ENCODE measurements at places on chromosomes 16 and 17. TPM values are rescaled to one million over a fixed set of nuclear protein-coding genes. Genes with fewer than 3 reads are reported as not detected.
A peak's percentile ranks its signal among the peaks of the same experiment; 100 is the strongest.

The PRR11 gene
- 0.32 TPM for total RNA-seq

DNA sequence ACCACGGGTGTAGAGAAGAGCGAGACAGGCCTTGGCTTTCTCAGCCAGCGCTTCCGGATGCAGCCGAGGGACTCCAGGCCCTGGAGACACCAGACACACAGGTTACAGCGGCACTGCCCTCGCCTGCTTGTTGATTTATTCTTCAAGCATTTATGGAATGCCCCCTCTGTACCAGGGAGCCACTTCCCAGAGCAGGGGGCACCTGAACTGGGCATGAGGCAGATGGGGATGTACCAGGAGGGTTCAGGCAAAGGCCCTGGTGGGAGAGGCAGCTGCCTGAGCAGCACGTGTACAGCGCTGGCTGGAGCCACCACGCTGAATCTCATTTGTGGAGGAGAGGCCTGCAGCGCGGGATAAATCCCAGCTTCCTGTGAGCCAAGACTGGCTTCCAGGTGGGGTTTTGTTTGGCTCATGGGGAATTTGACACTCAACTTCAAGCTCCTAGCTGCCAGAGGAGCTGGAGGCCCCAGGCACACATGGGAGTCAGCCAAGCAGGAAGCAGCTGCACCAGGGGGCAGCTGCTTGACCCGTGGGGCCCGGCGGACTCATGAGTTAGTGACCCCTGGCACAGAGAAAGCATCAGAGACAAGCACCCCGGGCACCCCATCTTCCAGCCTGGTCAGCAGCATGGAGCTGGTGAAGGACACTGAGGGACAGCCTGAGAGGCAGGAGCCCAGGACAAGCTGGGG lies 59.7 kb downstream of the IL21R start:
- H3K4me3 ChIP-seq: no peak overlapping the region
- H3K36me3 ChIP-seq: peaks cover 51% of the 10 kb centered on the region
- H3K27me3 ChIP-seq: no peaks in the 10 kb centered on the region
- peak overlapping the region; percentile 39 for H3K27ac ChIP-seq
- peaks cover 16% of the 10 kb centered on the region for H3K4me1 ChIP-seq
- DNase-seq: no peak

DNA sequence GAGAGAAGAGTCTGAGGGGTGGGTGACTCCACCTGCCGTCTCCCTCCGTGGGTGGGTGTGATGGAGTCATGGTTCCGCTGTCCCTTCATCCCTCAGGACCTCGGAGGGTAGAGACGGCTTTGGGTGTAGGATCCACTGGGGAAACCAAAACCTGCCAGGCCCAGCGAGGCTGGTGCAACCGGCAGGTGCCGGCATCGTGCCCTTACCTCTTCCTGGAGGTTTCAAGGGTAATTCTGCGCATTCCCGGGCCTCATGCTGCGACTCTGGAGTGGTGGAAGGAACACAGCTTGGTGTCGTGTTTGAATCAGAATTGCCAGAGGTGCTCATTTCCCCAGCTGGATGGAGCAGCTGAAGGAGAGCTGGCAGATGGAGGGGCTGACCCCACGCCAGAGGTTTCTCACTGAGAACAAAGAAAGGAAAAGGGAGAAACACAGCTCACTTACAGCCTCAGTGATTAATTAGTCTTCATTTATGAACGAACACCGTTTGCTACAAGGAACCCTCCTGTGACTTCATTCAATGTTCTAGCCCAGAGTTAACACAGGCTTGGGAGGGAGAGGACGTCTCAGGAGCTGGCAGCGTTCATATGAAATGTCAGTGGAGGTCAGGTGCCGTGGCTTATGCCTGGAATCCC lies 16.3 kb upstream of the ATP2A3 start:
- no peaks in the 10 kb centered on the region for H3K36me3 ChIP-seq
- no peaks in the 10 kb centered on the region for H3K27me3 ChIP-seq
- H3K27ac ChIP-seq: no peak overlapping the region
- H3K4me3 ChIP-seq: no peak overlapping the region
- no peak for DNase-seq

GRCh38 chr17:4182043-4182442 lies 39.0 kb downstream of the CYB5D2 start:
- no peaks in the 10 kb centered on the region for H3K4me1 ChIP-seq
- DNase-seq: no peak
- H3K36me3 ChIP-seq: peaks cover 98% of the 10 kb centered on the region
- H3K27ac ChIP-seq: no peak overlapping the region
- H3K27me3 ChIP-seq: no peaks in the 10 kb centered on the region
- no peak overlapping the region for H3K4me3 ChIP-seq

GRCh38 chr17:80277751-80278671 lies 17.4 kb downstream of the RNF213 start:
- H3K36me3 ChIP-seq: peaks cover 45% of the 10 kb centered on the region
- no peak overlapping the region for H3K4me3 ChIP-seq
- H3K4me1 ChIP-seq: peaks cover 26% of the 10 kb centered on the region
- no peaks in the 10 kb centered on the region for H3K27me3 ChIP-seq
- DNase-seq: no peak

GRCh38 chr17:27535178-27535928 lies 79.1 kb downstream of the KSR1 start:
- no peak overlapping the region for H3K27ac ChIP-seq
- DNase-seq: no peak
- no peaks in the 10 kb centered on the region for H3K36me3 ChIP-seq
- peaks cover 80% of the 10 kb centered on the region for H3K4me1 ChIP-seq
- no peak overlapping the region for H3K4me3 ChIP-seq

- DNase-seq: no peak
- H3K27ac ChIP-seq: no peak overlapping the region
- peaks cover 20% of the 10 kb centered on the region for H3K36me3 ChIP-seq
These were observed 41.5 kb downstream of the TK2 start for GRCh38 chr16:66508248-66508913.

- H3K4me1 ChIP-seq: peaks cover 5% of the 10 kb centered on the region
- peaks cover 2% of the 10 kb centered on the region for H3K27me3 ChIP-seq
- no peaks in the 10 kb centered on the region for H3K36me3 ChIP-seq
- DNase-seq: no peak
- H3K4me3 ChIP-seq: no peak overlapping the region
These were observed 5.3 kb upstream of the RPRML start for GRCh38 chr17:46984341-46984740.

- DNase-seq: no peak
- no peaks in the 10 kb centered on the region for H3K27me3 ChIP-seq
- no peaks in the 10 kb centered on the region for H3K36me3 ChIP-seq
- H3K4me3 ChIP-seq: no peak overlapping the region
- H3K4me1 ChIP-seq: peaks cover 91% of the 10 kb centered on the region
These were observed 66.7 kb downstream of the SREBF1 start for GRCh38 chr17:17769869-17770631.

- no peak overlapping the region for H3K27ac ChIP-seq
- no peaks in the 10 kb centered on the region for H3K27me3 ChIP-seq
- H3K36me3 ChIP-seq: peaks cover 100% of the 10 kb centered on the region
- H3K4me3 ChIP-seq: no peak overlapping the region
- no peak for DNase-seq
These were observed 17.6 kb upstream of the SLC38A8 start for GRCh38 chr16:84059946-84060901.

The CTF1 gene
- 18.8 TPM for total RNA-seq

DNA sequence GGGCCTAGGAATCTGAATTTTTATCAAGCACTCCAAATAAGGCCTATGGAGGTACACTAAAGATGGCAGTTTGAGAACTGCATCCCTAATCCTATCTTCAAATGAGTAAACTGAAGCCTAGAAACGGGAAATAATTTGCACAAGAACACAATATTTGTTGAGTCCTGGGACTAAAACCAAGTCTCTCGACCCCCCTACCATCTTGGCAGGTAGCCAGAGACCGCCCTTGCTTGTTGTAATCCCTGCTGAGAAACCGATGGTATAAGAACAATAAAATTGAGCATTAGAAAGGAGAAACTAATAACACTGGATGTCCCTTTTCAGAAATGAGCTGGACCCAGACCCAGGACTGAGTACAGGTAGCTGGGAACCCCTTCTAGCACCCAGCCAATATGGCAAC lies 24.4 kb downstream of the ADAMTS18 start:
- DNase-seq: no peak
- H3K36me3 ChIP-seq: no peaks in the 10 kb centered on the region
- no peaks in the 10 kb centered on the region for H3K27me3 ChIP-seq
- no peaks in the 10 kb centered on the region for H3K4me1 ChIP-seq
- H3K4me3 ChIP-seq: no peak overlapping the region

The CDRT15L2 gene
- not detected for total RNA-seq

DNA sequence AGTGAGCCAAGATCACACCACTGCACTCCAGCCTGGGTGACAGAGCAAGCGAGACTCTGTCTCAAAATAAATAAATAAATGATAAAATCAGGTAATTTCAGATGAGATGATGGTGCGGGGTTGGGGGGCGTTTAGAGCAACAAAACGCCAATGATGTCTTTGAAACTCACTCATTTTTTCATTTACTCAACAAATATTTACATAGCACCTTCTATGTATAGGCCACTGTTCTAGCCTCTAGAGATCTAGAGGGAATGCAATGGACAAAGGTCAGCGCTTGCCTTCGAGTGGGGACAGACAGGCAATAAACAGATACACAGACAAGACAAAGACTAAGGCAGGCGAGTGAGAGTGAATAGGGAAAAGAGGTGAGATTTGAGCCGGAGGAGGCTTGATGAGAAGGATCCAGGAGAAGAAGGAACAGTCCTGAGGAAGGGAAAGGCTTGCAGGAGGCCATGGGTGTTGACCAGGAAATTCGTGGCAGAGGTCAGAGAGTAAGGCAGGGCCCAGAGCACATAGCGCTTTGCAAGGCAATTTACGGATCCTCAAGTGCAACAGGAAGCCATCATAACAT lies 14.1 kb downstream of the ALDH3A1 start:
- H3K4me3 ChIP-seq: no peak overlapping the region
- H3K27ac ChIP-seq: no peak overlapping the region
- no peak for DNase-seq
- H3K4me1 ChIP-seq: peaks cover 6% of the 10 kb centered on the region
- no peaks in the 10 kb centered on the region for H3K27me3 ChIP-seq

The CCL2 gene
- 514 TPM for total RNA-seq

- no peak overlapping the region for H3K27ac ChIP-seq
- no peaks in the 10 kb centered on the region for H3K4me1 ChIP-seq
- no peaks in the 10 kb centered on the region for H3K36me3 ChIP-seq
- H3K27me3 ChIP-seq: no peaks in the 10 kb centered on the region
- H3K4me3 ChIP-seq: no peak overlapping the region
- DNase-seq: no peak
These were observed 40.0 kb upstream of the CCL1 start for GRCh38 chr17:34403006-34403405.

GRCh38 chr17:78397681-78398101 lies 19.2 kb downstream of the PGS1 start:
- no peaks in the 10 kb centered on the region for H3K27me3 ChIP-seq
- no peak overlapping the region for H3K4me3 ChIP-seq

GRCh38 chr16:82470016-82470415 lies 156.8 kb upstream of the CDH13 start:
- H3K27ac ChIP-seq: no peak overlapping the region
- H3K4me3 ChIP-seq: no peak overlapping the region
- H3K36me3 ChIP-seq: no peaks in the 10 kb centered on the region
- H3K4me1 ChIP-seq: no peaks in the 10 kb centered on the region
- DNase-seq: no peak

The ZBTB4 gene
- 65.6 TPM for total RNA-seq

The MAP2K4 gene
- 23.1 TPM for total RNA-seq

- no peak overlapping the region for H3K4me3 ChIP-seq
- H3K36me3 ChIP-seq: no peaks in the 10 kb centered on the region
- H3K27ac ChIP-seq: no peak overlapping the region
- no peak for DNase-seq
These were observed 1395.1 kb downstream of the CDH8 start for GRCh38 chr16:60641067-60641665.

The GRIN2A gene
- total RNA-seq: 3.3 TPM

- no peaks in the 10 kb centered on the region for H3K27me3 ChIP-seq
- peaks cover 79% of the 10 kb centered on the region for H3K36me3 ChIP-seq
- no peak for DNase-seq
- H3K4me3 ChIP-seq: no peak overlapping the region
- H3K27ac ChIP-seq: no peak overlapping the region
These were observed 23.1 kb downstream of the PDIA2 start for GRCh38 chr16:305916-306626.

The OTOP2 gene
- total RNA-seq: not detected

The RPTOR gene
- total RNA-seq: 48.6 TPM

DNA sequence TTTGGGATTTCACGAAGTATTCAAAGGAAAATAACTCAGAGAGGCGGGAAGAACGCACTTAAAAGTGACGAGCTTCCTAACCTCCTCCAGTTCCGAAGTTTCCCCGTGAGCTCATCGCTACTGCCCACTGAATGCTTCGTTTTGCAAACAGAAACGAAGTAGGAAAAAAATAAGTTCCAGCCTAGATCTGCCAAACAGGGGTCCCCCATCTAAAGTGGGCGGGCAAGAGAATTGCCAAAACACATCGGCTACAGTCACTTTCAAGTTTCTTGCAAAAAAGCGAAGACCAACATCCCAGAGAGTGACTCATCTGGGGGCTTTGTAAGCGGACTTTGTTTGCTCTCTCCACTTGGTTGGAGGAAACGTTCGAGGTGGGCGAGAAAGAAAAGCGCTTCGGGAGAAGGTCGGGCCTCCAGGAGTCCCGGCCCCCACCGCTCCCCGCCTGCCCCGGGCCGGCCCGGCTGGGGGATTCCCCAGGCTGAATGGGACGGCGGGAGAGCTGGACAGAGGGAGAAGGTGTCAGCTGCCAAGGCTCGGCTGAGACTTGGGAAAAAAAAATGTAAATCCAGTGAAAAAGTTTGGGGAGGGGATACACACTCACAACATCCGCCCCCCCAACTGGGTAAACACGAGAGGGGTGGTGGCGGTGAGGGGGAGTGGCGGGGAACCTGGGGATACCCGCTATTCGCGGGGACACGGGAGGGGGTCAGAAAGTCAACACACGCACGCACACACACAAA lies 1.0 kb downstream of the VEZF1 start:
- peak overlapping the region; percentile 85 for H3K4me3 ChIP-seq
- H3K27me3 ChIP-seq: no peaks in the 10 kb centered on the region
- H3K4me1 ChIP-seq: peaks cover 62% of the 10 kb centered on the region
- peaks cover 10% of the 10 kb centered on the region for H3K36me3 ChIP-seq

GRCh38 chr17:56213031-56213430 lies 59.8 kb downstream of the ANKFN1 start:
- H3K27ac ChIP-seq: no peak overlapping the region
- H3K4me3 ChIP-seq: no peak overlapping the region
- no peaks in the 10 kb centered on the region for H3K27me3 ChIP-seq
- no peak for DNase-seq
- no peaks in the 10 kb centered on the region for H3K36me3 ChIP-seq

- no peaks in the 10 kb centered on the region for H3K27me3 ChIP-seq
- peaks cover 16% of the 10 kb centered on the region for H3K4me1 ChIP-seq
- no peak overlapping the region for H3K4me3 ChIP-seq
These were observed 20.9 kb upstream of the VWA3A start for GRCh38 chr16:22071331-22071910.

The CD79B gene
- 6.1 TPM for total RNA-seq

The CFAP20 gene
- total RNA-seq: 12.5 TPM

- peaks cover 23% of the 10 kb centered on the region for H3K4me1 ChIP-seq
- no peaks in the 10 kb centered on the region for H3K27me3 ChIP-seq
- DNase-seq: no peak
- no peaks in the 10 kb centered on the region for H3K36me3 ChIP-seq
These were observed 79.7 kb downstream of the MRTFB start for GRCh38 chr16:14150796-14151195.

The PRR35 gene
- total RNA-seq: not detected

The MPV17L gene
- total RNA-seq: 9.3 TPM
